ENCODE measurements at places on chromosomes 3 and 15.

DNA sequence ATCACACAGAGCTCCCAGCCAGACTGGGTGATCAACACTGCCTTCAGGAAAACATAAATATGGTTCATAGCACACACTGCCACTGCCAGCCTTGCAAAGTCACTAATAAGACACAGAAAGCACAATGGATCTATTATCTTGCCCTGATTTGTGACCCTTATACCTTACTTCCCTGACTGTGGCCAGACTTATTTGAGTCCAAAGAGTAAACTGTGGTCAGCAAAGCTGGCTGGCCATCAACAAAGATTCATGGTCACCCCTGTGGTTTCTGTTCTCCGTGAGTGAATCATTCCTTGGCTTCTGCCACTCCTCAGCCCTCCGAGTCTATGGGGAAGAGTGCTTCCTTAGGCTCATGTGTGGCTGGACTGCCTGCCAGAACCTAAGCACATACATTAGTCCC lies 437.7 kb downstream of the RAP2B start:
- DNase-seq: no peak

- no peak for DNase-seq
Observed at GRCh38 chr3:52695798-52696671, 9.6 kb downstream of the GLT8D1 start.

DNA sequence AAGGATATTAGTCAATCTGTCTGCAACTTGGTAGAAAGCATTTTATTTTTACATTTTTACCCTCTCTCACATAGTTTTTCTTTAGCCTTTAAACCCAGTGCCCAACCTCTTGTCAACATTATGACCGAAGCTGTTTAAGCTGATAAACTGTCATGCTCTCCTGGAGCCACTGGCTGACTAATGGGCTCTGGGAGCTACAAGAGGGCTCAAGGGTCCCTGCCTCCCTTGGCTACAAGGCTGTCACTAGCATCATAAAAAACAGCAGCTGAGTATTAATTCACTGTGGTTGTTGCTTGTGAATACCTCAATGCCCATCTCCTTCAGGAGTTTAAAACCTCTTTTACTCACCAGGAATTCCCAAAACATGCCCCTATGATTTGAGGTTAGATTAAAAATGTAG lies 237.9 kb downstream of the ZMAT3 start:
- DNase-seq: no peak

- DNase-seq: no peak
Observed at GRCh38 chr15:68220967-68221366, 8.6 kb downstream of the CLN6 start.

GRCh38 chr3:134366928-134367811 lies 7.1 kb downstream of the AMOTL2 start:
- DNase-seq: no peak

DNA sequence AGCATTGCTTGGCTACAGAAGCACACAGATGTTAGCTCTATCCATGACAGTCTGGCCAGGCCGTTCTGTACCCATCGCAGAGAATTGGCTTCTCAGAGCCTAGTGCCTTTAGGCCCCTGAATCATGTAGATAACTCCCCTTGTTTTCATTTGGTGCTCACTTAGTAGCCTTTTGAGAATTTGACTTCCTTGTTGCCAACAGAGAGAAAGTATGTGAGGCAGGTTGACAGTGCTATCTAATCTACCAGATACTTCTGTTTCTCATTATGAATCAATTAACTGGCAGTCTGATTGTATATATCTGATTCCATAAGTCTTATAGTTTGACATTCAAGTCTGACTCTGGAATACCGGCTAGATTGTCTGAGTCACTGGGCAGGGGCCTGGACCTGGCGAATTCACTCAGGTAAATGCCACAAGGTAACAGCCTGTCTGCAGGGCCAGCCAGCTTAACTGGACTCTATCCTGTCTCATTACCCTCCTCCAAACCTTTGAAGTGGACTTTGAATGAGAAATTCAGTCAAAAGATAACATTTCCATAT lies 160.2 kb downstream of the GHSR start:
- DNase-seq: no peak

Measured in activated B cell treated with CpG ODN at 0.5 μM for 24 hours (primary cell).